Tibial nerve (tissue), 4 donors: ENCODE measurements at places on chromosomes 6 and 20.

DNA sequence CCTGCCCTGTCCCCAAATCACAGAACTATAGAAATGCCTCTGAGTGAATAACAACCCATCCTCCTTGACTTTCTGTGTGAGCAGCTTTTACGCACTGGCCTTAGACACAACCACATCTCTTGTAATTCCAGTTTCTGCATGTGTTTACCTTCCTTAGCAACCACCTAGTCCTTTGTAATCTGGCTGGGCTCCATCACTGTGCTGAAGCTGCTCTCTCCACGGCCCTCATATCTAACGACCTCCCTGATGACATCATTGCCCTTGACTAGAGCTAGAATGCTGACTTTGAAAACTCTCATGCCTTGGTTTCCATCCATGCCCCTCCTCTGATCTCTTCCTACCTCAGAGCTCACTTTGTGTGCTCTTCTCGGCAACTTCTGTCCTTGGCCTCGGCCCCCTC lies 30.5 kb upstream of the GLP1R start:
- no peaks in the 10 kb centered on the region for H3K27me3 ChIP-seq
- no peaks in the 10 kb centered on the region for H3K36me3 ChIP-seq
- no peak overlapping the region for H3K4me3 ChIP-seq
- no peak overlapping the region for H3K27ac ChIP-seq
- no peak for DNase-seq

- no peak overlapping the region for H3K4me3 ChIP-seq
- no peaks in the 10 kb centered on the region for H3K27me3 ChIP-seq
- DNase-seq: no peak
- H3K36me3 ChIP-seq: peaks cover 15% of the 10 kb centered on the region
Observed at GRCh38 chr6:154445417-154445816, 65.1 kb downstream of the CNKSR3 start.

GRCh38 chr20:48198929-48199451 lies 413.7 kb upstream of the SULF2 start:
- no peaks in the 10 kb centered on the region for H3K36me3 ChIP-seq
- no peak for DNase-seq
- no peak overlapping the region for H3K4me3 ChIP-seq
- no peaks in the 10 kb centered on the region for H3K4me1 ChIP-seq

GRCh38 chr6:32379545-32379944 lies 7.8 kb upstream of the TSBP1 start:
- H3K36me3 ChIP-seq: no peaks in the 10 kb centered on the region
- H3K27me3 ChIP-seq: no peaks in the 10 kb centered on the region
- no peaks in the 10 kb centered on the region for H3K4me1 ChIP-seq
- no peak overlapping the region for H3K27ac ChIP-seq
- no peak overlapping the region for H3K4me3 ChIP-seq

DNA sequence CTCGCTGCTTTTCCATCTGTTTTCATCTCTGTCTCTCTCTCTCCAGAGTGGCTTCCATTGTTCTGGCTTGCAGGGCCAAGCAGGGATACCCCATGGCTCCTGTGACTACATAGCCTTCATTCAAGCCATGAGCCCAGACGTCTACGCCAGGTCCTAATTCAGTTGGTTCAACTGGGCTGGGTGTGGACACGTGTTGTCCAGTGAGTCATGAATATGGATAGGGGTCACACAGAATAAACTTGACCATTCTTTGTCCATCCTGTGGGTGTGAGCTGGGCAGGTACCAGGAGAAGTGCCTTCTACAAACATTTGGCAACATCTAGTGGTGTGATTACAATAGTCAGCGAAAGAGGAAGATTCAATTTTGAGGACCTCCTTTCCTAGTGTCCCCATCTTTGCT lies 96.9 kb upstream of the ARMC2 start:
- no peak for DNase-seq
- H3K4me1 ChIP-seq: no peaks in the 10 kb centered on the region
- H3K27me3 ChIP-seq: no peaks in the 10 kb centered on the region
- no peaks in the 10 kb centered on the region for H3K36me3 ChIP-seq

DNA sequence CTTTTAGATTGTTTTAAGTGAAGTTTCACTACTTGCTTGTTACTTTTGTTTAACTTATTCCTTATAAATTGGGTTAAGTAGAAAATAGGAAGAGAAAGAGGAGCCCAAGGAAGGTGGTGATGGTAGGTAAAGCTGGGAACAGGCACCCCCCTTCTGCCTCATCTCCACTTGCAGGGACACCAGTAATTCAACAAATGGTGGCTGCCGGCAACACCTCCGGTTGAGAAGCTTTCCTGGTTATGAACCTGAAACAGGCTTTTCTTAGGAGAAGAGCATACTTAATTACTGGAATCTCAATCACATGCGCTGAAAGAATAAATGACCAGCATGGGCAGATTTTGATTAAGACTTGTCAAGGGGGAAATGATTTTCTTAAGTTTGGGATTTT lies 158.9 kb upstream of the ZNF217 start:
- no peaks in the 10 kb centered on the region for H3K36me3 ChIP-seq
- H3K4me1 ChIP-seq: peaks cover 18% of the 10 kb centered on the region
- DNase-seq: no peak
- no peak overlapping the region for H3K27ac ChIP-seq
- H3K27me3 ChIP-seq: no peaks in the 10 kb centered on the region

GRCh38 chr6:136528477-136528876 lies 21.7 kb downstream of the MAP7 start:
- no peak overlapping the region for H3K4me3 ChIP-seq
- H3K36me3 ChIP-seq: no peaks in the 10 kb centered on the region
- no peak for DNase-seq
- H3K27ac ChIP-seq: no peak overlapping the region
- H3K27me3 ChIP-seq: no peaks in the 10 kb centered on the region
